ENCODE measurements at places on chromosomes 7 and 10.

- DNase-seq = no peak
Observed at GRCh38 chr7:136102881-136103280, 125.7 kb upstream of the MTPN start.

- DNase-seq = peak; percentile 64
Observed at GRCh38 chr10:68135922-68136792, 26.9 kb downstream of the MYPN start.

- no peak for DNase-seq
Observed at GRCh38 chr10:96655461-96656197, 64.7 kb downstream of the PIK3AP1 start.

GRCh38 chr10:103666762-103667150 lies 173.3 kb downstream of the NEURL1 start:
- no peak for DNase-seq

DNA sequence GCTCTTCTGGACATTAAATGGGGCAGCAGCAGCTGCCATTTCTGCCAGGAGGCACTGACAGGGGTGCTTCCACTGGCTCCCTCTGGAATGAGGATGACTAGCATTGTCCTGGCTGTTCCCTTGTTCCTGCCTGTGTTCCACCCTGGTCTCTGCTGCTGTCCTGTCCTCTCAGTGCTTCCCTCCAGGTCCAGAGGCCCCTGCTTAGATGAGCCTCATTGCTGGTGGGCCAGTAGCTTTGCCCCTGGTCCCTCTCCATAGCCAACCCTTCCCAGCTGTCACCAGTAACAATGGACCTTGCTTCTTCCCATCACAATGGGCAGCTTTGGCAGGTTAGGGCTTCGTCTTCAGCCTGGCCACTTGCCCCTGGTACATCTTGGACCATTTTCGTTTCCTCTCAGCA lies 561.1 kb downstream of the TCERG1L start:
- DNase-seq = no peak

GRCh38 chr10:11535346-11535959 lies 76.0 kb downstream of the USP6NL start:
- DNase-seq = no peak

- DNase-seq = no peak
Observed at GRCh38 chr10:70222340-70222794, 10.9 kb downstream of the PPA1 start.

Data from choroid plexus epithelial cell (primary cell).